ENCODE measurements at places on chromosomes 4 and X. TPM values are rescaled to one million over a fixed set of nuclear protein-coding genes. Genes with fewer than 3 reads are reported as not detected.

TASL gene
- total RNA-seq, result 1.4 TPM

COL4A5 gene
- 0.40 TPM for total RNA-seq

DNA sequence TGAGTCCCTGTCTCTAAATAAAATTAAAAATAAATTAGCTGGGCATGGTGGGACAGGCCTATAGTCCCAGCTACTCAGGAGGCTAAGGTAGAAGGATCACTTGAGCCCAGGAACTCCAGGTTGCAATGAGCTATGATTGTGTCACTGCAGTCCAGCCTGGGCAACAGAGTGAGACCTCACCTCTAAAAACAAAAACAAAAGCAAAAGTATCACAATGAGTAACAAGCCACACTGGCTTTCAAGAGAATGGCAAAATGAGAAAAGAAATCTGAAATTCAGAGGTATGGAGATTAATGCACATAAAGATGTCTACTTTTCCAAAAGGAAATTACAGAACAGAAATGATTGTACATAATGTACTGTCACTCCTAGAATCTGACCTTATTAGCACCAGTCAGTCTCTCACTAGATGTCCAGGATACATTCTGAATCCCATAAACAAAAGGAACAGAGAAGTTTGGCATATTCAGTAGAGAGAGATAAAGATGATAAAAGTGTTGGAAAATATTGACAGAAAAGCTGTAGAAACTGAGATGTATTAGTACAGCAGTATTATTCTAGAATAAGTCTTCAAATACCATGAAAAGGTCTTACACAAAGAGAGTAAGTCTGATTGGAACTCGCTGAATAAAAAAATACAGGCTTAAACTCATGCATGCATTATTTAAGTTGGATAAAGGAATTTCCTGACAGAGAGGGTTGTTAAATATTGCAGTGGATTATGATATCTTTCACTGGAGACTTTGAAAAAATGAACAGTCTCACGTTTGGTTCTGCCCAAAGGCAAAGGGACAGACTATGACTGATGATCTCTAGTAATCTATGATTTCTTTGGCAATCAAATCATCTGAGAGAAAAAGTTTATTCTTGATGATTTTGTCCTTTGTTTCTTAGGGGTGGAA is 102.5 kb downstream of the SH3RF1 start:
- H3K4me3 ChIP-seq, result no peak overlapping the region
- no peak overlapping the region for H3K27ac ChIP-seq
- no peaks in the 10 kb centered on the region for H3K36me3 ChIP-seq
- no peaks in the 10 kb centered on the region for H3K27me3 ChIP-seq

DNA sequence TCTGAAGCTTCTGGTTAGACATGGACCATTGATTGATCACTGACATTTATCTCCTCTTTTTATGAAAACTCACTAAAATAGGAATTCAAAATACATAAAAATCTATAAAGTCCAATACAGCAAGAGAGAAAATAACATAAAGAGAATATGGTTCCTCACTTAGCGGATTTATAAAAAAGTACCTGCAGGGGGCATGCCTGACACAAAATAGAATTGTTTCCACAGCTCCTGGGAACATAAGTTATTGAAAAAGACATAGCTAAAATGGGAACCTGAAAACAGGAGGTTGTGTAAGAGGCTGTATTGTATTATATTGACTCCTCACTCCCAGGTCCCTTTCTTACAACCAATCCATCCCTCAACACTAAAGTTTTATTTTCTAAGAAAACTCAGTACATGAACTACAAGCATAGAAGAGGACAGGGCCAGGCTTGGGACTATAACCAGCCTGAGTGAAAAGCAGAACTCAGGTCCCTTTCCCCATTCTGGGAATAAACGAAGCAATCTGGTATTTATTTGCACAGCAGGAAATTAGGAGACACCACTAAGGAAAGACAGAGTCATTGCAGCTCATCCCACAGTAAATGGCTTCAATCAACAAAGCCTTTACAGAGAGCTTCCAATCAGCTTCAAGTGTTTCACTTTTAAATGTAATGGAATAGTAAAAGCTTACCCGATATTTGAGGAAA is 121.1 kb upstream of the NDST4 start:
- H3K27ac ChIP-seq, result no peak overlapping the region
- H3K4me3 ChIP-seq, result no peak overlapping the region
- no peak for DNase-seq
- H3K4me1 ChIP-seq, result no peaks in the 10 kb centered on the region
- H3K36me3 ChIP-seq, result no peaks in the 10 kb centered on the region

All from T-cell (primary cell).